ENCODE measurements at places on chromosomes 2 and 18. TPM values are rescaled to one million over a fixed set of nuclear protein-coding genes. Genes with fewer than 3 reads are reported as not detected.

Gene PAX8
- 1.7 TPM for total RNA-seq

Gene SRD5A2
- not detected for total RNA-seq

Gene SH3RF3
- total RNA-seq, result 0.23 TPM

Gene OSR1
- not detected for total RNA-seq

Gene LOXHD1
- not detected for total RNA-seq

Gene SLC5A7
- not detected for total RNA-seq

Gene FLACC1
- total RNA-seq, result 2.7 TPM

Gene TNFAIP6
- not detected for total RNA-seq

Gene G6PC2
- total RNA-seq, result not detected

Gene HOXD1
- not detected for total RNA-seq

Gene HOXD4
- not detected for total RNA-seq

Gene TNFRSF11A
- 30.0 TPM for total RNA-seq

Gene ALPG
- not detected for total RNA-seq

Gene IL18R1
- total RNA-seq, result 24.0 TPM

Gene CCDC141
- 2.6 TPM for total RNA-seq

Gene CRYGD
- not detected for total RNA-seq

Gene CCDC102B
- total RNA-seq, result 1.0 TPM

Gene GCG
- not detected for total RNA-seq

Gene MAL
- 202 TPM for total RNA-seq

Gene C2orf81
- total RNA-seq, result 1.2 TPM

Gene PELI1
- total RNA-seq, result 45.0 TPM

Gene GRHL1
- total RNA-seq, result 1.2 TPM

Measured in activated CD4-positive, alpha-beta memory T cell treated with anti-CD3 and anti-CD28 coated beads, Interleukin-2, amount 10 ng/mL, durations not matched to agents 7 days and 5 days (primary cell).